Skeletal muscle cell (primary cell): ENCODE measurements at places on chromosomes 11 and 22.

GRCh38 chr11:70584498-70585235 is 186.3 kb downstream of the CTTN start:
- DNase-seq = no peak

DNA sequence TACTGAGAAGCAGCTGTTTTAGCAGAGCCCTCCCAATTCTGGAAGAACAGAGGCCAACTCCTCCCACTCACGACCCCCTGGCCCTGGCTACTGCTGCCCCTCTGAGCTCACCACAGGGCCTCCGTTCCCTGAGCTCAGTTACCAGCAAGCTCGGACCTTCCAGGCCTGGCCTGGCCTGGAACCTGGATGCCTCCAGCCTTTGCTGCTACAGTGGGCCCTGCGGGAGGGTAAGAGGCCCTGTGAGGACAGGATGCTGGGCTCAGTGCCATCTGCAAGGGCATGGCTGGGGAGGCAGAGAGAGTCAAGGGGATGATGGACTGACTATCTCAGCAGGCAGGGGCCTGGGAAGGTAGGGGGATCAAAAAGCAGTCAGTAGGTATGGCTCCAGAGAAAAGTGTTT is 209.9 kb upstream of the NCAM1 start:
- no peak for DNase-seq

DNA sequence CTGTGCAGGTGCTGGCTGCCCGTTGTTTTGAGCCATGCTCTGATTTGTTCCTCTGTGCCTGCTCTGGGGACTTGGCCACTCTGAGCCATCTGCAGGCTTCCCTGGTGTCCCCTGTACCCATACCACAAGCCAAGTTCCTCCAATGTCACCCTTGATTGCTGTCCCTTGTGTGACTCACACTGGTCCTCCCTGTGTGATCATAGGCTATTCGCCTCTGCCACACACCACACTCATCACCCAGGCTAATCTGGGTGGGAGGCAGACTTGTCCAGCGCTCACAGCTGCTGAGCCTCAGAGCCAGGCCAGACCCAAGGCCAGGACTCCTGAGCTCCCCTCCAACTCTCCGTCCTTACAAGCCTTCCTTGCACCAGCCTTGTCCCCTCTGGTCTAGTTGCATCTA is 31.7 kb downstream of the IGF2 start:
- DNase-seq = no peak

DNA sequence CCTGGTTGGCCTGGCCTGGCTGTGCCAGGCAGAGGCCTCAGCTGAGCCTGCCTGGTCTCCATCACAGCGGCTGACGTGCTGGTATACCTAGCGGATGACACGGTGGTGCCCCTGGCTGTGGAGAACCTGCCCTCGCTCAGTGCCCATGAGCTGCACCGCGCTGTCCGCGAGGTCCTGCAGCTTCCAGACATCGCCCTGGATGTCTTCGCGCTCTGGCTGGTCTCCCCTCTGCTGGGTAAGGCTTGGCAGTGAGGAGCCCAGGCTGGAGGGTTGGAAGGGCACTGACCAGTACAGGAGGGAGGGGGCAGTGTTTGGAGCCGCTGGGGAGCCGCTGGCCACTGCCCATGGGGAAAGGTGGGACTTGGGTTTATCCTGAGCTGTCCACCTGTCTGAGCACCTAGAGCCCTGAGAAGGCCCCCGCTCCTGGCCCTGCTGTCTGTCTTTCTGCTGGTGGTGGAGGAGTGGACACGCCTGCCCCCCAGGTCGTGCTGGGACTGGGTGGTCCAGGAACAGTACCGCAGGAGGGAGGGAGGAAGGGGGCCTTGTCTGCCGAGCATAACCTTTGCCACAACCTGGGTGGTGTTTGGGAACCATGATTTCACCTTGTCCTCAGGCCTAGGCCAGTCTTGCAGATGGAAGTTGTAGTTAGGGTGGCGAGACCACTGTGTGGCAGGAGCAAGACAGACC is 3.0 kb downstream of the FRMD8 start:
- no peak for DNase-seq

DNA sequence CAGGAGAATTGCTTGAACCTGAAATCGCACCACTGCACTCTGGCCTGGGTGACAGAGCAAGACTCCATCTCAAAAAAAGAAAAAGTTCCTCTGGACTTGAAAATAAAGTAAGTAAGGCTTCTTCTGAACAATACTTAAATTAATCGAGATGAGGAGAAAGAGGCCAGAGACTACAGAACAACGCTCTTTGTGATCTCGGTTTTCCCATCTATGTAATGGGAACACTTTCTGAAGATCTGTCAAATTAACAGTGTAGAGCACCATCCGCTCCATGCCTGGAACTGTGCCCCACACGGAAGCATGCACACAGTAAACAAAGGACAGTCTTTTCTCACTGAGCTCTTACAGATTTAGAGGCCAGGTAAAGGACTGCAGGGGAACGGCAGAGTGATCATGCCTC is 9.1 kb downstream of the AP1B1 start:
- DNase-seq = no peak

DNA sequence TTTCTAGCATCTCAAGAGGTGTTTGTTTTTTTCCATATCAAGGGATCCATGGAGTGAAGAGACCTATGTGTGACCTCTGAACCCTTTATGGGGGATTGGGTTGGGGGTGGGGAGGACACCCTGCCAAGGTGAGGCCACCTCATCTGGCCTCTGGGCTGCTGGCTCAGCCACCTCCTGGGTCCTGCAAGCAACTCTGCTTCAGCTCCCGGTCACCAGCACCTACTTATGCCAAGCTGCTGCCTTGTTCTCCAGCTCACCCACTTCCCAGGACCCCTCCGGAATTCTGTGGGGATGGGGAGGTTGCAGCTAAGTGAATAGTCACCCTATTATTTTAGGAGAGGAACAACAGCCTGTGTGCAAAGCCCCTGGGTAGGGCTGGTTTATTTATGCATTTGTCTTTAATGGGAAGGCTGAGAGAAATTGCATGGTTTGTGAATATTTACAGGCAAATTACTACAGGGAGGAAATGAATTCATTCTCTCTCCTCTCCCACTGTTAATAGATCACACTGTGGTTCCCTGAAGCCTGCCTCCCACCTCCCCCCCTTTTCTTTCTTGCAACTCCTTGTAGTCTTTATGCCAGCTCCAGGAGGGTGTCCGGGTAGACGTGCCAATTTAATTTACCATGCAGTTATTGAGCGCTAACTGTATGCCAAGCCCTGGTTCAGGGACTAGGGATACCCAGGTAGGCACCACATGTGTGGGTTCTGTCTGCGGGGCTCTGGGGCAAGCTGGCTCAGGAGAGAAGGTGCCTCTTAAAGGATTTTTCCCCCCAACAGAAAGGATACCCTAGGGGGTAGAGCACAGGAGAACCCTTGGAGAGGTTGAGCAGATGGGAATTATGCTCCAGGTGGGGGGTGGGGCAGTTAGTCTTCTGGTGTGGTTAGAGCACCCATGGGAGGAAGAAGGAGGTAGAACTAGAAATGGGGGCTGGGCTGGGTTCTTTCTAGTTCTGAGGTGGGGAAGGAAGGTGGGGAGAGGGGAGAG is 50.7 kb downstream of the TSPAN18 start:
- DNase-seq = no peak

GRCh38 chr11:63629426-63629825 is 15.2 kb upstream of the PLAAT3 start:
- no peak for DNase-seq

DNA sequence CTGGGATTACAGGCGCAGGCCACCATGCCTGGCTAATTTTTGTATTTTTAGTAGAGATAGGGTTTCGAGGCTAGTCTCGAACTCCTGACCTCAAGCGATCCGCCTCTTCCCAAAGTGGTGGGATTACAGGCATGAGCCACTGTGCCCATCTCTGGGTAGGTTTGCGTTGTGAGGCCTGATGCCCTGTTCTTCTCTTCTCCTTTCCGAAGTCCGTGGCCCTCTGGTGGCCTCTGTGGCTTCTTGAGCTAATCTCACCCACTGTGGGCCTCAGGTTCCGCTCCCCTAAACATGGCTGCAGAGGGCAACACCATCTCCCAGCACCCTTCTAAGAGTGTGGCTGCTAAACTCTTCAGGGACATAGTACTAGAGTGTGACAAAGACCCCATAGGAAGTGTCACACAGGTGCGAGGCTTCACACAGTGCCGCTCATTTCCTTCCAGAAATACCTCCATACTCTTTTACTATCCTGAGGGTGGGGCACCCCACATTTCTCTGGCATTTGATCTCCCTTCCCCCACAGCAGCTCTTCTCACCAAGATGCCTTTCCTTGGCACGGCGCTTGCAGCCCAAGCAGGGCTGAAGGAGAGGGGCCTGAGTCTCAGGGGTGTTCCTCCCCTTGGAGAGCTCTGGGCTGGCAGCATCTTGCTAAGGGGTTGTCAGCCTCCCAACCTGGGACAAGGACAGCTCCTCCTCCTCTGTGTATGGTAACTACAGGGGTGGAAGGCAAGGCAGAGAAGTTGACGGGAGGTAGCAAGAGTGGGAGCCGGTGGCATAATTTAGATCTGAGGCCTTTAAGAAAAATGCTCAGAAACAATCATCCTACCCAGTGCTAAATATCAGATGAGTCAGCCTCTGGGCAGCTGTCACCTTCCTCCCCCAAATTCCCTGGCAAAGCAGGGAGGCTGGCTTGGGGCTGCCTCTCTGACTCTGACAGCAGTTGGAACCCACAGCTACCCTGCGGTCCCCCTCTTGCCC is 6.1 kb downstream of the THY1 start:
- DNase-seq = no peak

- no peak for DNase-seq
Measured at GRCh38 chr22:29706486-29706885, 13.3 kb upstream of the CABP7 start.

GRCh38 chr11:110679323-110679975 is 32.8 kb downstream of the ARHGAP20 start:
- DNase-seq = peak; percentile 17

DNA sequence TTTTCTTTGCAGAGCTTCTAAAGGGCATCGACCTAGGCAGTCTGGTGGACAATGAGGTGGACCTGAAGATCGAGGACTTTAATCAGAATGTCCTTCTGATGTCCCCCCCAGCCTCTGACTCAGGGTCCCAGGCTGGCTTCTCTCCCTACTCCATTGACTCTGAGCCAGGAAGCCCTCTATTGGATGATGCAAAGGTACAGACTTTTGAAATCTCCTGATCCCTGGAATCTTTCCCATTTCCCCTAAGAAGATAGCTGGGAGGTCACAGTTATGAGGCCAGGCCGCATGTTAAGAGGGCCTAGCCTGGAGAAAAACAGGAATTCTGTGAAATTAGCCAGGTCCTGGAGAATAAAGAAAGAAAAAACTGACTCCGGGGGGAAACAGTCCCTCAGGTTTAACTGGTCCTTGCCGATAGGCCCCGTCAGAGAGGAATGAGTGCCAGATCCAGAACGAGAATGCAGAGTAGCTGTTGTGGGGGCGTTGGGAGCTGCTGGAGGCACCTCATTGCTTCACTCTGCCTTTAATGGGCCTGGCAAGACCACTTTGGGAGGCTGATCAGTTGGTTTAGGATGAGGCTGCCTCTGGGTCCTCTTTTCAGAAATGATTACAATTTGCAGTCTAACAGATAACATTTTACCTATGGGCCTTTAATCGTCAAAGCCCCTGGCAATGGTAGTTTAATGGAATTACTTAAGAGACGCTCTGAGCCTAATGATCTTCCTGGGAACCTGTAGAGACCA is 39.2 kb downstream of the SHISA8 start:
- DNase-seq = no peak

GRCh38 chr11:120710354-120711131 is 199.0 kb downstream of the GRIK4 start:
- peak; percentile 66 for DNase-seq

GRCh38 chr11:103528046-103528445 is 418.8 kb downstream of the DYNC2H1 start:
- no peak for DNase-seq
